Type B pancreatic cell (in vitro differentiated cells): ENCODE measurements at places on chromosomes 13 and 19. TPM values are rescaled to one million over a fixed set of nuclear protein-coding genes. Genes with fewer than 3 reads are reported as not detected.
A peak's percentile ranks its signal among the peaks of the same experiment; 100 is the strongest.

DNA sequence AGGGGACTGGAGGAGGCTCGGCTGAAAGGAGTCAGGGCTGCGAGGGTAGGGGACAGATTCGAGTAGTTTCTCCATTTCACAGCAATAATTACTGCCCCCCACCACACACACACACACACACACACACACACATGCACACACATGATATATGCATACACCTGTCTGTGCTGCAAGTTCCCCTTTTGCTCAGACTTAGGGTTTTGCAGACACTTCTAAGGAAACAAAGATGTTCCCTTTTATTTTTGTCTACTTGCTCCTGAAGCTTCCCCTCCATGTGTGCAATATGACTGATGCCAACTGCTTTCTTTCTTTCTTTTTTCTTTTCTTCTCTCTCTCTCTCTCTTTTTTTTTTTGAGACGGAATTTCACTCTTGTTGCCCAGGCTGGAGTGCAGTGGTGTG lies 13.4 kb downstream of the MBD3L2B start:
- no peak overlapping the region for H3K4me3 ChIP-seq
- no peak for DNase-seq
- H3K4me1 ChIP-seq: no peaks in the 10 kb centered on the region
- H3K36me3 ChIP-seq: no peaks in the 10 kb centered on the region

DNA sequence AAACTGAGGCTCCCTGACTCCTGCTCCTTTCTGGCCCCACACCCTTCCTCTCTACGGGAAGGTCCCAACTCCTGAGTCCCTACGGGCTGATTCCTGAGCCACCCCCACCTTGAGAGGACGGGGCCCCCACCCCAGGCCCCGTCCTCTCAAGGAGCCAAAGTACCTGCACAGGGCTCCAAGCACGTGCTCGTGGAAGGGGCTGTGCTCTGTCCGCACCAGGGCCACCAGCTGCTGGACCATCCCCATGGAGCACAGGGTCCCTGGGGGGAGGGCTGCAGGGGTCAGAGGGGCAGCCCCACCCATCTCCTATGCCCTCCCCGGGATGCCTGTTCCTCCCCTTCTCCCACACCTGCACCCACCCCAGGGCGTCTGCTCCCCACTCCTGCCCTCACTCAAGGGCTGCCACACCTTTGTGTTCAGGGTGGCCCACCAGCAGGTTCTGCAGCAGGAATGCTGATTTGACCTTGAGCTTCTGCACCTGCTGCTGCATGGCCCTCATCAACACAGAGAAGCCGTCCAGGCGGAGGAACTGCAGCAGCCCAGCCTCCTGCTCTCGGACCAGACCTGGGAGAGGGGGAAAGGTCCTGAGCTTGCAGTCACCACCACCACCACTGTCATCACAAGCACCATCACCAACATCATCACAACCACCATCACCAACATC lies 7.0 kb upstream of the PPP6R1 start:
- no peak for DNase-seq
- no peak overlapping the region for H3K27ac ChIP-seq
- H3K4me3 ChIP-seq: no peak overlapping the region
- no peaks in the 10 kb centered on the region for H3K4me1 ChIP-seq
- peaks cover 26% of the 10 kb centered on the region for H3K36me3 ChIP-seq
- H3K27me3 ChIP-seq: no peaks in the 10 kb centered on the region

PSG11 gene
- not detected in 2 replicates for total RNA-seq

DNA sequence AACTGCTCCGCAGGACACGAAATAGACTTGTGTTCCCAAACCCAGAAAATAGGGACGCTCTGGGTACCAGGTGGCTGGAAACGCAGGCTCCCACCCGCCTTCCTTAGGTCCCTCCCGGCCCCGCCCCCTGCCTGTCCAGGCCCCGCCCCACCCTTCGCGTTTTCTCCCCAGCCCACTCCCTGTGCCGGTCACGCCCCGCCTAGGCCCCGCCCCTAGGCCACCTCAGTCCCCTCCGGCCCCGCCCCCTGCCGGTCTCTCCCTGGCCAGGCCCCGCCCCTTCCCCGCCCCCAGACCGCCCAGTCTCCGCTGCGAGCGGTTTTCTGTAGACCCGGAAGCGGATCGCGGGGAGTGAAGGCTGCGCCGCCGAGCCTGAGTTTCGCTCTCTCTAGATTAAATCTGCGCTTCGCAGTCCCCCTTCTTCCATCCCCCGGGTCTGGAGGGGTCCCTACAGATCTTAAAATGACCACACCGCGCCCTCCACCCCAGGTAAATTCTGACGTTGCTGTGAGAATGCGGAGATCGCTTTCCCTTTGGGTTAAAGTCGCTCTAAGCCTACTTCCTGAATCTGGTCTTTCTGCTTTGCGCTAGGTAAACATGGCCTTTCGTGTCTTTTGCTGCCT lies 3.7 kb upstream of the ZNF665 start:
- no peaks in the 10 kb centered on the region for H3K27me3 ChIP-seq
- peak; percentile 98 for DNase-seq
- H3K36me3 ChIP-seq: peaks cover 22% of the 10 kb centered on the region
- H3K4me3 ChIP-seq: peak overlapping the region; percentile 99
- peak overlapping the region; percentile 97 for H3K27ac ChIP-seq
- H3K4me1 ChIP-seq: peaks cover 20% of the 10 kb centered on the region

DNA sequence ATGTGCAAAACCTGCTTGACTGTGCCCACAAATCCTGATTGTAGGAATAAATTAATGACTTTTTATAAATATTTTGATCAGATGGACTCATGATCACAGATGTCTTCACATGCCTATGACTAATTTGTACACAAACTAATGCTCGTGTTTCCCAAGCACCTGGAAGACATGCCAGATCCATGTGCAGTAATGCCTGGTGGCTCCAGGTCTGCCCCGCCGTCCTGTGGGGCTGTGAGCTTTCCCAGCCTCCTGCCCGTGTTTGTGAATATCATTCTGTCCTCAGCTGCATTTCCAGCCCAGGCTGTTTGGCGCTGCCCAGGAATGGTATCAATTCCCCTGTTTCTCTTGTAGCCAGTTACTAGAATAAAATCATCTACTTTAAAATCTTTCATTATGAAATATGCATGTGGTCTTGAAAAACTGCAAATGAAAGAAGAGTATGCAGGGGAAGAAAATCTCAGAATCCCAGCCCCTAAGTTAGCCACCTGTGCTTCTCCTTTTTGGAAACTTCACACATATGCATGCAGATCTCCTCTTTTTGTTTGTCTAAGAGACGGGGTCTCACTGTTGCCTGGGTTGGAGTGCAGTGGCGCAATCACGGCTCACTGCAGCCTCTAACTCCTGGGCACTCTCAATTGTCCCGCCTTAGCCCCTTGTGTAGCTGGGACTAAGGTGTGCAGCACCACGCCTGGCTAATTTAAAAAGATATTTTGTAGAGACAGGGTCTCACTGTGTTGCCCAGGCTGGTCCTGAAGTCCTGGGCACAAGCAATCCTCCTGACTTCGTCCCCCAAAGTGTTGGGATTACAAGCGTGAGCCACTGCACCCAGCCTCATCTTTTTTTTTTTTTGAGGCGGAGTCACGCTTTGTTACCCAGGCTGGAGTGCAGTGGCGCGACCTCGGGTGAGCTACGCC lies 6.2 kb downstream of the RPL28 start:
- H3K4me1 ChIP-seq: peaks cover 28% of the 10 kb centered on the region
- H3K4me3 ChIP-seq: peak overlapping the region; percentile 17
- H3K27ac ChIP-seq: no peak overlapping the region
- DNase-seq: no peak

DNA sequence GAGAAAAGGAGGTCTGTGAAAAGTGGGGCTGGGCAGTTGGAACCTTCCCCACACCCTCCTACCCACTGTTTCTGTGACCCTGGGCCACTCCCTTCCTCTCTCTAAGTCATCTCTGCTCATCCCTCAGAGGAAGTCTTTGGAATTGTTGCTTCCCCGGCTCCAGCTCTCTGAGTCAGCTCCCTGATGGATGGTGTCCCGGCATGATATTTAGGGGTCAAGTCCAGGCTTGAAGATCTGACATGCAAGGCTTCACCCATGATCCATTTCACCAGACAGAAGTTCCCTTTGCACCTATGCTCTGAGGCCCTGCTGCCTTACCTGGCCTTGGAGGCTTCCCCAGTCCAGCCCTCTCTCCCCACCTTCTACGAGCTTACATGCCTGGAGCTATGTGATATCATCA lies 13.3 kb downstream of the EXOC3L2 start:
- H3K27me3 ChIP-seq: peaks cover 59% of the 10 kb centered on the region
- peaks cover 7% of the 10 kb centered on the region for H3K36me3 ChIP-seq
- no peak for DNase-seq
- no peak overlapping the region for H3K27ac ChIP-seq
- no peak overlapping the region for H3K4me3 ChIP-seq

AMH gene
- total RNA-seq: 13.8 and 49.5 TPM in 2 replicates

GRCh38 chr13:26604784-26605545 lies 47.5 kb downstream of the WASF3 start:
- DNase-seq: no peak
- H3K4me1 ChIP-seq: peaks cover 39% of the 10 kb centered on the region
- H3K27me3 ChIP-seq: no peaks in the 10 kb centered on the region
- H3K4me3 ChIP-seq: no peak overlapping the region
- H3K36me3 ChIP-seq: no peaks in the 10 kb centered on the region

DNA sequence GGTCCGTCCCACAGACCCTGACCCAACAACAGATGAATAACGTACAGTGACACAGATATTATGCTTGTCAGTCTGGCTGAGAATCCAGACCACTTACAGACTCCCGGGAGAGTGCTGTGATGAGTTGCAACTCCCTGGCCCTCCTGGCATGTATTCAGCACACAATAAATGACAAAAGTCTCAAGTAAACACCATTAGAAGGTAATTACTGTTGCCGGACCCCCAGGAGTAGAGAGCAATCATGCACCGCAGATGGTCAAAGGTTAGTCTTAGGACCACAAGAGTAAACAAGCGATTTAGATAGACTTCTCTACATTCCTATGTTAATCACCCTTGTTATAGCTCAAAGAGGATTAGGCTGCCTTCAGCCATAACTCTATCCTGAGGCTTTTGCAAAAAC lies 726.4 kb upstream of the GPC6 start:
- DNase-seq: no peak
- H3K27ac ChIP-seq: no peak overlapping the region
- no peaks in the 10 kb centered on the region for H3K27me3 ChIP-seq
- H3K36me3 ChIP-seq: no peaks in the 10 kb centered on the region

DNA sequence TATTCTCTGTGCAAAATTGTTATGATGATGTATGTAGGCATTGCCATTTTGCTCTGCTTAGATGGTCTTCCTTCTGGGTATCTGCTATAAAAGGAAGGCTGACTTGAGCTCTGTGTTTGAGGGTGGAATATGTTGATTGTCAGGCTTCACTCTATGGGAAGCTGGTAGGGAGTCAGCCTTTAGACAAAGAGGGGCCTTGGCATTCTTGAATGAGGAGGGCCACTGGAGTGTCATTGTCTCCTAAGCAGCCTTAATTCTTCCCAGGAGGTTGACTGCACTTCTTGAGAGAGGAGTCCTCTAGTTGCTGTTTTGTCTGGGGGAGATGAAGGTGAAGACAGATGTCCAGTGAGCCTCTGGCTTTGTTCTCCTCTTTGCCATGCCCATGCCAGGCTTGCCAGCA lies 266.8 kb downstream of the KCNRG start:
- no peak overlapping the region for H3K27ac ChIP-seq
- no peak for DNase-seq
- no peaks in the 10 kb centered on the region for H3K27me3 ChIP-seq
- peaks cover under 1% of the 10 kb centered on the region for H3K36me3 ChIP-seq
- H3K4me3 ChIP-seq: no peak overlapping the region
- peaks cover 18% of the 10 kb centered on the region for H3K4me1 ChIP-seq

- peak overlapping the region; percentile 87 for H3K4me3 ChIP-seq
- H3K27me3 ChIP-seq: no peaks in the 10 kb centered on the region
- peaks cover 4% of the 10 kb centered on the region for H3K36me3 ChIP-seq
- peaks cover 25% of the 10 kb centered on the region for H3K4me1 ChIP-seq
Measured at GRCh38 chr19:511101-511851, 4.0 kb downstream of the TPGS1 start.

DNA sequence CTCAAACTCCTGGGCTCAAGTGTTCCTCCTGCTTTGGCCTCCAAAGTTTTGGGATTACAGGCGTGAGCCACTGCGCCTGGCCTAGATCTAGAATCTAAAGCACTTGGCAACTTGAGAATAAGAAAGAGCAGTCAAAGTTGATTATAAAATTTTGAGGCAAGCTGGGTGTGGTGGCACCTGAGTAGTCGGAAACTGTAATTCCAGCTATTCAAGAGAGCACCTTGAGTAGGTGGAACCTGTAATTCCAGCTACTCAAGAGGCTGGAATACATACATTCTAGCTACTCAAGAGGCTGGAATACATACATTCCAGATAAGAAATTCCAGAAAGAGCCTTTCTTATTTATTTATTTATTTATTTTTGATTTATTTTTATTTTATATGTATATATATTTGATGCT lies 8.3 kb upstream of the NAA16 start:
- no peaks in the 10 kb centered on the region for H3K4me1 ChIP-seq
- H3K27me3 ChIP-seq: peaks cover 3% of the 10 kb centered on the region
- H3K36me3 ChIP-seq: no peaks in the 10 kb centered on the region
- no peak for DNase-seq

- H3K27ac ChIP-seq: no peak overlapping the region
- no peaks in the 10 kb centered on the region for H3K4me1 ChIP-seq
Measured at GRCh38 chr13:67216864-67217263, 13.3 kb downstream of the PCDH9 start.

DNA sequence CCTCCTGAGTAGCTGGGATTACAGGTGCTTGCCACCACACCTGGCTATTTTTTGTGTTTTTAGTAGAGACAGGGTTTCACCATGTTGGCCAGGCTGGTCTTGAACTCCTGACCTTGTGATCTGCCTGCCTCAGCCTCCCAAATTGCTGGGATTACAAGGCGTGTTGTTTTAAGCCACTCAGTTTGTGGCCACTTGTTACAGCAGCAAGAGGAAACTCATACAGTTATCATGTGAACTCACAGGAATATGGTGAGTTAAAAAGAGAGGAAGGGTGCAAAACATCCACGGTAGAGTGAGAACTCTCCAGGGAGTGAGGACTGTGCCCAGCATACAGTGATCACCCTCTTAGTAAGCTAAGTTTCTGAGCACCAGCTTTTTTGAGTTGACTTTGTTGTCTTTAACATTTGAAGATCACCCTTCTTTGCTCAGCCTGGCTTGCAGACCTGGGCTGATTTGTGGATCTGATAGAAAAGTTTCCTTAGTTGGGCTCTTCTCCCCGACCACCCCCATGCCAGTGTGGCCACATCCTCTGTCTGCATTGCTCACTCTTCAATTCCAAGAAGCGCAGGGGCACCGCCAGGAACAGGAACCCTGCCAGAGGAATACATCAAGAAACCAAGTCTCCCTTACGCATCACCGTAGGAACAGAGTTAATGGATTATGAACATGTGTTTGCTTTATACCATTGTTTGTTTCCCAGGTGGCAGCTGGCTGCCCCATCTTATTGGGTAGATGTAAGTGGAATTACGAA lies 16.0 kb downstream of the ALOX5AP start:
- no peak overlapping the region for H3K4me3 ChIP-seq
- H3K36me3 ChIP-seq: no peaks in the 10 kb centered on the region
- H3K27me3 ChIP-seq: peaks cover 33% of the 10 kb centered on the region
- H3K4me1 ChIP-seq: peaks cover 23% of the 10 kb centered on the region
- DNase-seq: no peak
